Articular chondrocyte of knee joint (primary cell): ENCODE measurements at places on chromosomes 12 and 14. TPM values are rescaled to one million over a fixed set of nuclear protein-coding genes. Genes with fewer than 3 reads are reported as not detected.

The IL22 gene
- not detected in 2 replicates for total RNA-seq

The SMIM10L1 gene
- 9.1 and 9.7 TPM in 2 replicates for total RNA-seq

The FZD10 gene
- total RNA-seq, result 0.26 and 0.65 TPM in 2 replicates

The YLPM1 gene
- 51.3 and 52.8 TPM in 2 replicates for total RNA-seq

The FAM222A gene
- 0.39 and 0.43 TPM in 2 replicates for total RNA-seq

The PMCH gene
- total RNA-seq, result 0.22 and 0.26 TPM in 2 replicates

The A2M gene
- total RNA-seq, result 3.9 and 6.5 TPM in 2 replicates

The RERG gene
- 6.3 and 8.4 TPM in 2 replicates for total RNA-seq
